ENCODE measurements at places on chromosomes 3 and 15.

GRCh38 chr15:40439960-40440742 is 602 bp upstream of the BAHD1 start:
- DNase-seq = no peak

- DNase-seq = no peak
Observed at GRCh38 chr15:79315623-79316328, 4.9 kb downstream of the TMED3 start.

DNA sequence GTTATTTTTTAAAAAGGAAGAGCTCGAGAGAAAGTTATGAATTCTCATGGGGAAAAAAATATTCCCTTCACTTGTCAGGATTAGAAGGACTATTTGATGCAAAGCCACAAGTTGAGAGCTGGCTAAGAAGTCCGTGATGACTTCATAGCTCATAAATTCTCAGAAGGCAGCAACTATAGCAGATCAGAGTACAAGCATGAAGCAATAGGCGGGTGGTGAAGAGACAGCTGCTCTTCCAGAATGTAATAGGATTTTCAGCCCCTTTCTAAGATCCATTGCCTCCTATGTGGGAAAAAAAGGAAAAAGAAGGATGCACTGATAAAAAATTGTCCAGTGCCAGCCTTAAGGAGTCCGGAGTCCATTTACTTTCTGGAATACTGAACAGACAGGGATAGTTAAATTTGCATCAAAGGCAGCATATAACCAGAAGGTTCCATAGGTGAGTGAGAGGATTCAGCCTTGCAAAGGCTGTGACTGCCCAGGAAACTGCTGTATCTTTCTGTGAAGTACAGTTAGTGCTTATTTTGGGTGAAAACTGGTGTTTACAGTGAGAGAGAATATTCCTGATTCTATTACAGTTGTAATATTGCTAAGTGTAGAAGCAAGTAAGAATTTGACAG is 929.5 kb upstream of the ALCAM start:
- DNase-seq = no peak

- DNase-seq = no peak
Observed at GRCh38 chr15:69536726-69537512, 84.3 kb downstream of the RPLP1 start.

- DNase-seq = no peak
Observed at GRCh38 chr15:84685304-84685703, 27.3 kb upstream of the NMB start.

- DNase-seq = no peak
Observed at GRCh38 chr3:87336761-87337160, 60.4 kb upstream of the POU1F1 start.

DNA sequence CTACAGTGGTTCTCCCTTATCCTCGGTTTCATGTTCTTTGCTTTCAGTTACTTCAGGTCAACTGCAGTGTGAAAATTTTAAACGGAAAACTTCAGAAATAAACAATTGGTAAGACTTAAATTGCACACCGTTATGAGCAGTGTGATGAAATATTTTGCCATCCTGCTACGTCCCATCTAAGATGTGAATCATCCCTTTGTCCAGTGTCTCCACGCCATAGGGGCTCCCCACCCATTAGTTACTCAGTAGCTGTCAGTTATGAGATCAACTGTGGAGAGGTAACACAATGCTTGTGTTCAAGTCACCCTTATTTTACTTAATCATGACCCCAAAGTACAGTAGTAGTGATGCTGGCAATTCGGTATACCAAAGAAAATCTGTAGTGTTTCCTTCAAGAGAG is 47.4 kb downstream of the TJP1 start:
- no peak for DNase-seq

DNA sequence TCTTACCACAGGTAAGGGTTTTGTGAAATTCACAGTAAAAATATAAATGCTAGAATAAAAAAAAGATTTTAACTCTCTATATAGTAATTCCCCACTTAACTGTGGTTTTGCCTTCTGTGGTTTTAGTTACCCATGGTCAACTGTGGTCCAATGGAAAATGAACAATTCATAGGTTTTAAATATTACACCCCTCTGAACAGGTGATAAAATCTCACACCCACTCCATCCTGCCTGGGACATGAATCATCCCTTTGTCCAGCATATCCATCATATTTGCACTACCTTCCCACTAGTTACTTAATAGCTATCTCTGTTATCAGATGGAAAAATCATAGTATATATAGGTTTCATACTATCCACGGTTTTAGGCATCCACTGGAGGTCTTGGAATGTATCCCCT is 49.2 kb downstream of the HDGFL3 start:
- no peak for DNase-seq

GRCh38 chr3:54188176-54188791 is 65.9 kb downstream of the CACNA2D3 start:
- DNase-seq = no peak

DNA sequence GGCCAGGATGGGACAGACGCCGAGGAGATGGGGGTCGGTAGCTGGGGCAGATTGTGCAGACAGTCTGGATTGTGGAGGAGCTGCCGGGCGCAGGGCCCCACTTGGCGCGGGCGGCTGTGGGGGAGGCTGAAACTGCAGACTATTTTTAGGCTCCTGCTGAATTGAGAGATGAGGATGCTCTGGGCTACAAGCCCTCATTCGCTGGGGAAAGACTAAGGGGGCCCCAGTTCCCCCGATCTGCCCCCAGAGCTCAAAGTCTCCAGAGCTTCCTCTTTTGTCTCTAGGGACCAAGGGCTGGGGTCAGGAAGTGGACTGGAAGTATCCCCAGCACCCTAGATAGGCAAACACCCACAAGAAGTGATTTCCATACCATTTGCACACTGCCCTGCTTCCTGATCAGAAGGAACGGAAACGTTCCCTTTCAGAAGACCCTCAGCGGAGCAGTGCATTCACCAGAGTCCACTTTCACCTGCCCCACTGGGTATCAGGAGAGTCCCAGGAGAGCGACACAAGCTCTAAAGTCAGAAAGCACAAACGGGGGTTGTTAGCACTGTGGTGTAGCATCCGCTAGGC is 29.7 kb downstream of the SEMA7A start:
- DNase-seq = no peak

GRCh38 chr15:73704869-73705645 is 20.9 kb downstream of the CD276 start:
- peak; percentile 34 for DNase-seq

- DNase-seq = no peak
Observed at GRCh38 chr3:165669967-165670366, 167.3 kb downstream of the BCHE start.

- no peak for DNase-seq
Observed at GRCh38 chr15:63050731-63051155, 8.2 kb downstream of the TPM1 start.

GRCh38 chr3:24937780-24938179 is 443.1 kb upstream of the THRB start:
- DNase-seq = no peak

DNA sequence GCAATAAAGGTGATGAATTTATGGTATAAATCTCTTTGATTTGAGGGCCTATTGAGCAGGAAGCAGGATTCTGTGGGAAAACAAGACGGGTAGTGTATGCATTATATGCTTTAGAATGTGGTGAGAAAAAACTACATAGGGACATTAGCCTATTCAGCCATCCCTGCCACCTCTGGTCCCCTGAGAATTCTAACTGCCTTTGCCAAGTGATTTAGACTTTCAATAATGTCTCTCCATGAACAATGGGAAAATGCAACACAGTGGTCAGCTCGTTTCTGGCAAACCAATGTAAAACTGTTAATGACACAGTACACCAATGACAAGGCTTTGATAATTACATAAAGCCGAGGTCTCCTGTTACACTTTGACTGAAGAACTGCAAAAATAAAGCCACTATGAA is 314.7 kb upstream of the CNTN4 start:
- no peak for DNase-seq

GRCh38 chr3:46456118-46456517 is 8.6 kb downstream of the LTF start:
- no peak for DNase-seq

DNA sequence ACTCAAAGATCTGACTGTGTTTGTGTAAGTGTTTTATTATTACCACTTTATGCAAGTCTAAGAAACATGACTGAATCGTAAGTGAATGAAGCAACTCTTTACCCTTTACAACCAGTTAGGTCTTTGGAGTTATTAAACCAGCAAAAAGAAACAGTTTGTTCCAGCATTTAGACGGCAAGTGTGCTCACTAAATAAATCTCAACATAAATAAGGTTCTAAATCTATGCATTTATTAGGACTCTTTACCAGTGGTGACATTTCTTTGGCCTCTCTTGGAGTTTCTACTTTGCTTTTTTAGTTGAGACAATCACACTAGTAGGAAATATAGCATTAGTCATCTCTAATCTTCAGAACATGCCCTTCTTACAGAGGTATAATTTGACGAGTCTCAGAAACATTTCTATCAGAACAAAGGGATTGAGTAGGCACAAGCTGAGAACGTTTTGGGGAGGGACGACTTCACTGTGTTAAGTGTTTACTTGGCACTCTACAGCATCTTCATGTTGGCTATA is 739.9 kb upstream of the NR2F2 start:
- DNase-seq = peak; percentile 10

DNA sequence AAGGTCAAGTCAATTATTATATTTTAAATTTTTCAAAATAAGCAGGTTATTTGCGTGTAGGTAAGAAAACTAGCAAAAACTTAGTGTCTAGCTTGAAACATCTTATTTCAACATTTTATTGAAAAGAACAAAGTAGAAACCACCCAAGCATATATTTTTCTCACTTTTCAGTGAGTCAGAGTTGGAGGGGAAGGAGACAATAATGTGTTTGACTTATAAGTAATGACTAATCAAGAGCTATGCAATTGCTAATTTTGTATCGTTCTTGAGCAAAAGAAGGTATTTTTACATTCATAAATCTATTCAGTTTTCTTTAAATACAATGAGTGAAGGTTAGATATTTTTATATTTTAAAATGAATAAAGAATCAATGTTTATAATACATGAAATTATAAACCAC is 54.4 kb upstream of the P2RY1 start:
- no peak for DNase-seq

DNA sequence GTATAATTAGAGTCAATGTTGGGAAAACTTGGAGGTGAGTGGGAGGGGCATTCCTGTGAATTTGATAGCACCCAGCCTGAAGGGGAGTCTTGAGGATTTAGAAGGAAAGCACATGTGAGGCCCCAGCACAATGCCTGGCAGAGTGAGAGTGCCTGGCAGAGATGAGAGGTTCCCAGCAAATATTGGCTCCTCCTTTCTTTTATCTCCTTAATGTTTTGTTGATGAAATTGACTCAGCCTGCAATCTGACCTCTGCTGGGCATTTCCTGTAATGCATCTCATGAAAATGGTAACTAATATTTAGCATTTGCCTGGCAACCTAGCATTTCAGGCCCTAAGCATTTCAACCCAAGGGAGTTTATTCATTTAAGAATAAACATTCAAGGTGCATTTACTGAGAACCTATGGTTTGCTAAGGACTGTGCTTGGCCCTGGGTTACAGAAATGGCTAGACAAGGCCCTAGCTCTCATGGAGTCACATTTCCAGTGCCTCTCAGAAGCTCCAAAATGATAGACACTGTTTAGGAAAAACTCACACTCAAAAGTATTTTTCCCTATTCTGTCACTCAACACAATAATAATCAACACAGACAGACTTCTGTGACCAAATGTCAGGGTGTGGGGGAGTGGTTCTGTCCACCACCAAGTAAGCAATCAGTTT is 19.0 kb downstream of the PDHB start:
- DNase-seq = peak; percentile 10
